Activated CD4-positive, CD25-positive, alpha-beta regulatory T cell treated with anti-CD3 and anti-CD28 coated beads, Interleukin-2, amount 50 U/mL, for 72 hours (primary cell): ENCODE measurements at places on chromosomes 7 and 10.

GRCh38 chr7:66859794-66860645 lies 61.0 kb upstream of the TMEM248 start:
- DNase-seq, result no peak

DNA sequence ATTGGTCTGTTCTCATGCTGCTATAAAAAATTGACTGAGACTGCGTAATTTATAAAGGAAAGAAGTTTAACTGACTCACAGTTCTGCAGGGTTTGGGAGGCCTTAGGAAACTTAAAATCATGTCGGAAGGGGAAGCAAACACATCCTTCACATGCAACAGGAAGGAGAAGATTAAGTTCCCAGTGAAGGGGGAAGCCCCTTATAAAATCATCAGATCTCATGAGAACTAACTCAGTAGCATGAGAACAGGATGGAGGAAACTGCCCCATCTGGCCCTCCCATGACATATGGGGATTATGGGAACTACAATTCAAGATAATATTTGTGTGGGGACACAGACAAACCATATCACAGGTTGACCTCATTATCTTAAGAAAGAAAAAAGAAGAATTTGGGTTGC lies 134.5 kb downstream of the PPP1R3A start:
- DNase-seq, result no peak

- DNase-seq, result no peak
Observed at GRCh38 chr10:1074748-1075308, 18.6 kb downstream of the WDR37 start.

DNA sequence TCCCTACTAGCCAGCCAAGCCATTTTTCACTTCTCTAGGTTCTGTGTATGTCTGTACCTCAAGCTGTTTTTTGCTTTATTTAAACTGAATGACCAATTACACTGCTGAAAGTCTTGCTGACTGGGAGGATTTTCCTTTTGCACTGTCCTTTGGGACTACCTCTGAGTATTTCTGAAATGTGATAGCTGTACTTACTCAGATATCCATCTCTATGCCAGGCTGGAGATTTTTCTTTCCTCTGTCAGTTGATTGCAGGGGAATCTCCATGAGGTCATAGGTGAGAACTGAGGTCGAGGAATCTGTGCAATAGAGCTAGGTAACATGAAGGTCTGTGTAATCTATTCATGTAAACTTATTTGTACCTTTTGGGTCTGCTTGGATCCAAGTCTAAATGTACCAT lies 38.9 kb upstream of the ANKRD1 start:
- no peak for DNase-seq
